A549 treated with Hydrocortisone at 1 μM for 4 hours (cell line): ENCODE measurements at places on chromosomes 3 and 15. TPM values are rescaled to one million over a fixed set of nuclear protein-coding genes. Genes with fewer than 3 reads are reported as not detected.

Gene TXNRD3
- total RNA-seq = 5.6 to 8.7 TPM (median 7.3 TPM) in 5 replicates

Gene P3H2
- total RNA-seq = 28.0 to 47.3 TPM (median 34.5 TPM) in 5 replicates

Gene ZNF106
- 7.0 to 12.1 TPM (median 10.5 TPM) in 5 replicates for total RNA-seq

Gene PYDC2
- not detected in 5 replicates for total RNA-seq

Gene RBPMS2
- 6.2 to 8.5 TPM (median 8.2 TPM) in 5 replicates for total RNA-seq

Gene TMC3
- not detected in 5 replicates for total RNA-seq

Gene UROC1
- not detected in 5 replicates for total RNA-seq

Gene GOLGA8T
- 0.91 to 1.7 TPM (median 1.6 TPM) in 5 replicates for total RNA-seq

Gene UBA7
- 0.23 to 0.85 TPM (median 0.54 TPM) in 5 replicates for total RNA-seq

Gene ALG1L2
- total RNA-seq = not detected in 5 replicates

Gene GPR87
- total RNA-seq = 2.3 to 2.7 TPM (median 2.6 TPM) in 5 replicates

Gene RAB11A
- 257 to 349 TPM (median 293 TPM) in 5 replicates for total RNA-seq

Gene COL7A1
- total RNA-seq = 130 to 168 TPM (median 149 TPM) in 5 replicates

Gene AMOTL2
- 48.8 to 54.2 TPM (median 50.3 TPM) in 5 replicates for total RNA-seq

Gene GOLGA8J
- 0.16 TPM in 1 of 5 replicates, not detected in the others for total RNA-seq

Gene GYG1
- total RNA-seq = 33.1 to 45.4 TPM (median 34.7 TPM) in 5 replicates

Gene KLHL40
- total RNA-seq = not detected in 5 replicates

Gene GPR27
- total RNA-seq = 2.4 to 3.1 TPM (median 3.0 TPM) in 5 replicates

Gene TRPM1
- not detected in 5 replicates for total RNA-seq

Gene RPUSD2
- total RNA-seq = 12.1 to 15.4 TPM (median 14.7 TPM) in 5 replicates

Gene GOLGA8Q
- 0.14 to 0.22 TPM in 2 of 5 replicates, not detected in the others for total RNA-seq

Gene NEK10
- 0.59 to 1.2 TPM (median 0.67 TPM) in 5 replicates for total RNA-seq

Gene SEMA6D
- not detected in 5 replicates for total RNA-seq

Gene HIGD2B
- not detected in 5 replicates for total RNA-seq

Gene CNBP
- total RNA-seq = 341 to 385 TPM (median 346 TPM) in 5 replicates

Gene CEP19
- total RNA-seq = 2.5 to 3.4 TPM (median 2.7 TPM) in 5 replicates

Gene ARGFX
- not detected in 5 replicates for total RNA-seq

Gene GLDN
- total RNA-seq = 0.02 to 0.12 TPM in 2 of 5 replicates, not detected in the others

Gene AHSG
- total RNA-seq = 0.09 to 0.13 TPM (median 0.12 TPM) in 4 of 5 replicates, not detected in the other

Gene ATP13A5
- total RNA-seq = not detected in 5 replicates

Gene GABRR3
- total RNA-seq = not detected in 5 replicates

Gene EAF2
- 1.6 to 2.4 TPM (median 2.1 TPM) in 5 replicates for total RNA-seq

Gene PPARG
- 37.4 to 43.6 TPM (median 41.5 TPM) in 5 replicates for total RNA-seq

Gene CHST2
- total RNA-seq = 0.84 to 1.1 TPM (median 0.96 TPM) in 5 replicates

Gene SLC22A13
- total RNA-seq = 0.05 to 0.06 TPM in 2 of 5 replicates, not detected in the others

Gene NR2E3
- 0.14 to 0.31 TPM (median 0.22 TPM) in 5 replicates for total RNA-seq

Gene MB21D2
- total RNA-seq = 4.1 to 6.0 TPM (median 4.9 TPM) in 5 replicates

Gene MAN2C1
- total RNA-seq = 63.1 to 80.3 TPM (median 75.3 TPM) in 5 replicates

Gene PHC3
- total RNA-seq = 8.5 to 15.4 TPM (median 14.8 TPM) in 5 replicates

Gene WNT5A
- 0.69 to 1.3 TPM (median 1.2 TPM) in 5 replicates for total RNA-seq

Gene RETNLB
- total RNA-seq = not detected in 5 replicates

Gene KY
- 0.08 to 0.20 TPM (median 0.13 TPM) in 5 replicates for total RNA-seq

Gene CALML4
- total RNA-seq = 6.3 to 9.1 TPM (median 8.1 TPM) in 5 replicates

Gene RYR3
- total RNA-seq = 0.01 to 0.07 TPM (median 0.05 TPM) in 5 replicates

Gene CISH
- 0.52 to 0.74 TPM (median 0.66 TPM) in 5 replicates for total RNA-seq

Gene CCR4
- 0.03 to 0.07 TPM (median 0.05 TPM) in 5 replicates for total RNA-seq

Gene CPB1
- not detected in 5 replicates for total RNA-seq

Gene TADA3
- 58.9 to 62.3 TPM (median 60.1 TPM) in 5 replicates for total RNA-seq

Gene FBXL22
- 0.15 to 0.76 TPM (median 0.25 TPM) in 5 replicates for total RNA-seq

Gene LMOD3
- total RNA-seq = not detected in 5 replicates
